Placental pericyte (primary cell): ENCODE measurements at places on chromosomes 1 and 21. TPM values are rescaled to one million over a fixed set of nuclear protein-coding genes. Genes with fewer than 3 reads are reported as not detected.

TFF2 gene
- not detected in 2 replicates for total RNA-seq

ECE1 gene
- total RNA-seq, result 253 and 305 TPM in 2 replicates

TAL1 gene
- total RNA-seq, result under 0.01 TPM in 1 of 2 replicates, not detected in the other

CTH gene
- 7.0 and 27.6 TPM in 2 replicates for total RNA-seq

S100B gene
- 0.29 TPM in 1 of 2 replicates, not detected in the other for total RNA-seq

VWA1 gene
- 5.9 and 7.9 TPM in 2 replicates for total RNA-seq

TMEM52 gene
- 0.43 and 0.44 TPM in 2 replicates for total RNA-seq

LEPR gene
- total RNA-seq, result 5.5 and 54.3 TPM in 2 replicates

VSIG8 gene
- total RNA-seq, result 0.22 and 0.43 TPM in 2 replicates

ZBTB18 gene
- 5.3 and 5.5 TPM in 2 replicates for total RNA-seq

VTCN1 gene
- not detected in 2 replicates for total RNA-seq

TNFRSF4 gene
- not detected in 2 replicates for total RNA-seq

RAB42 gene
- total RNA-seq, result 1.7 and 4.8 TPM in 2 replicates

SPATA21 gene
- not detected in 2 replicates for total RNA-seq

SLAMF9 gene
- total RNA-seq, result not detected in 2 replicates

GCSAML gene
- total RNA-seq, result under 0.01 TPM in 2 replicates

CYP4B1 gene
- total RNA-seq, result not detected in 2 replicates

DCST2 gene
- 0.66 TPM in 1 of 2 replicates, not detected in the other for total RNA-seq
